ENCODE measurements at places on chromosomes 4 and X.

DNA sequence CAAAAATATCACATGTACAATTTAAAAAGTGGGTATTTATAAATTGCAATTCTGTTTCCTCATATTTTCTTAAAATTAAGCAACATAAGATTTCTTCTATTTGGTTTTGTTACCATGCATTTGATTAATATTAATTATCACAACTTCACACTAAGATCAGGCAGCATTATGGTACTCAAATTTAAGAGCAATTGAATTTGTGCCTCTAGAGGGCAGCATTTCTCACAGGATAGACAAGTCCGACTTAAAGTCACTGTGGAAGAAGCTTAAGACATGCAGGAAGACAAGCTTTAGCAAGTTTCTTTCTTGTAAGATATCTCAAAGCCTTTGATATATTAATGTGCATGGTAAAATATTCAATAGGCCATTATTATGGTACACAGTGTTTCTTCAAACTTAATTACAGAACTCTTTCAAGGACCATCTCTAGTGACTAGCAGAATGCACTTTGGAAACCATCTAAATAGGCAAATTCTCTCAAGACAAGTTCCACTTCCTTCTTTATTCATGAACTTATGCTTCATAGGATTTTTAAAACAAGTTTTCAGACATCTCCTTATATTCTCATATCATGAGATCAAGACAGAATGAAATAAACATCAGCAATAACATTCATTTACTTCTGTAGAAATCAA, 35.0 kb downstream of the FBXW7 start:
- DNase-seq: peak; percentile 4

DNA sequence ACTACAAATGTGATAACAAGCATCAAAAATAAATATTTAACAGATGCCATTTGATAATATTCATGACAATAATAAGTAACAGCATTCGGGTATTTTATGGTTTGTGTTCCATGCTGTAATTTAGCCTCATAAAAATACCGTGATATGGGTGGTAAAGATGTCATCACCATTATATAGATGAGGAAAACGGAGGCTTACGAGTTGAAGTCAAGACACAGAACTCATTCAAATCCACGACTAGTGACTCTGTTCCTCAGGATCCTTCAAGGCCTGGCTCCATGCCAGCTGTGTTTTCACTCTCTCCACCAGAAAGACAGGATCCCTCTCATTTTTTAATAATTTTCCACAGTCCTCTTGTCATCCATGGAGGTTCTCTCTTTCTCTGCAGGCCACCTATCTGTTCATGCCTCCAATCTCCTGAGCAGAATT, 94.5 kb downstream of the APBB2 start:
- no peak for DNase-seq

GRCh38 chr4:184851200-184851541, 25.4 kb upstream of the ACSL1 start:
- no peak for DNase-seq

DNA sequence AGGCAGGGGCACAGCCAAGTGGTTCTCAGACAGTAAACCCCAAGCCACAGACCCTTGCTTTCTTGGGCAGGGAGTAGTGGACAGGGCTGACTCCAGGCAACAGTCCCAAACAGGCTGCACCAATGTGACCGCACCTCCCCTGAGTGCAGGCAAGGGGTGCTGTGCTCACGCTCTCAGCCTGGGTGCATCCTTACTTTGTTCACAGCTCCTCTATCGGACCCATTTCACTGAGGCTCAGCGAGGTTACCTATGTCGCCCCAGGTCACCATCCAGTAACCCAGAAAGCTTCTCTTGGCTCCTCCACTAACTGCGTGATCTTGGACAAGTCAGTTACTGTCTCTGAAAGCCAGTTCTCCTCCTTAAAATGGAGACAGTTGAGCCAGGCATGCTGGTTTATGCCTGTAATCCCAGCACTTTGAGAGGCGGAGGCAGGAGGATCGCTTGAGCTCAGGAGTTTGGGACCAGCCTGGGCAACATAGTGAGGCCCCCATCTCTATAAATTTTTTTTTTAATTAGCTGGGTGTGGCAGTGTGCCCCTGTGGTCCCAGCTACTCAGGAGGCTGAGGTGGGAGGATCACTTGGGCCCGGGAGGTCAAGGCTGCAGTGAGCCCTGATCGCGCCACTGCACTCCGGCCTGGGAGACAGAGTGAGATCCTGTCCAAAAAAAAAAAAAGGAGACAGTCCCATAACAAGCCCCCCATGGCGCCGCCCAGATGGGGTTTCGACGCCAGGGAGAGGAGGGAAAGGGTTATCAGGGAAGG, 823 bp upstream of the MAN2B2 start:
- DNase-seq: no peak

DNA sequence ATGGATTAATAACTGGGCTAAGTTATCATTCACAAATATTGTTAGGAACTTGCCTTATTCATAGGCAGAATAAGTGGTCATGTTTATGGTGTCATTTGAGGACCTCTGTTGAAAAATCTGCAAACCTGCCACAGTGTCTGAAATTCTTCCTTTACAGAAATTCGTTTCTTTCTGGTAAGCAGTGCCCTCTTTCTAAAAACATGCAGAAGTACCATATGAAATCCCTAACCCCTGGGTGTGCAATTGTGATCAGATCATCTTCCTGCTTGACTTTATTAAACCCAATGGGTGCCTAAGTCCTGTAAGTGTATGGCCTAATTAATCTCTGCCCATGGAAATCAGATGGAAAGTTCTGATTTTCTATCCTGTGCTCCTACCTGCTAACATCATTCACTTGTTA, 4.4 kb upstream of the HTATSF1 start:
- DNase-seq: no peak

DNA sequence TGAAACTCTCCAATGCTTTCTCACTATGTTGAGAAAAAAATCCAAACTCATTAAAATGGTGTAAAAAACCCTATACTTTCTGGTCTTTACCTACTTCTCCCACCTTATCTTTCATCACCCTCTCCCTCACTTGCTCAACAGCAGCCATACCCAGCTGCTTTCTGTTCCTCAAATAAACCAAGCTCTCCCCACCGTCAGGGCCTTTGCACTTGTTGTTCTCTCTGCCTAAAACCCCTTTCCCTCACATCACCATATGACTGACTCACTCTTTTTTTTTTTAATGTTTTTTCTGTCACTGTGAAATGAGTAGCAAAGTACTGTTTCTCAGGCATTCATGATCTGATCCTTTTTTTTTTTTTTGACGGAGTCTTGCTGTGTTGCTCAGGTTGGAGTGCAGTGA, 122.3 kb upstream of the TMEM164 start:
- DNase-seq: no peak

- no peak for DNase-seq
Observed at GRCh38 chr4:6576512-6576911, 1.5 kb downstream of the MAN2B2 start.

DNA sequence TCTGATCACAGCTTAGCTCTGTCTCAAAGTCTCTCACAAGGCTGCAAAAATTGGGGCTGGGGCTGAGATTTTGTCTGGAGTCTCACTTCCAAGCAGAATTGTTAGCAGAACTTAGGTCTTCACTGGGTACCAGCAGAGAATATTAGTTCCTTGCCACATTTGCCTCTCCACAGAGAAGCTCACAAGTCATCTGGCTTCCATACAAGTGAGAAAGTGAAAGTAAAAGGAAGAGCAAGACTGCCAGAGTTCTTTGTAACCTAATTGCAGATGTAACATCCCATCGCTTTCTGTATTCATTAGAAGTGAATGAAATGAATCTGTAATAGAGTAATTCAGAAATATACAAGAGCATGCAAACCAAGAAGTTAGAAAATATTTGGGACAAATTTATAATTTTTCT, 624.1 kb upstream of the GNPDA2 start:
- DNase-seq: no peak

GRCh38 chrX:40445691-40446090, 135.1 kb upstream of the ATP6AP2 start:
- no peak for DNase-seq

DNA sequence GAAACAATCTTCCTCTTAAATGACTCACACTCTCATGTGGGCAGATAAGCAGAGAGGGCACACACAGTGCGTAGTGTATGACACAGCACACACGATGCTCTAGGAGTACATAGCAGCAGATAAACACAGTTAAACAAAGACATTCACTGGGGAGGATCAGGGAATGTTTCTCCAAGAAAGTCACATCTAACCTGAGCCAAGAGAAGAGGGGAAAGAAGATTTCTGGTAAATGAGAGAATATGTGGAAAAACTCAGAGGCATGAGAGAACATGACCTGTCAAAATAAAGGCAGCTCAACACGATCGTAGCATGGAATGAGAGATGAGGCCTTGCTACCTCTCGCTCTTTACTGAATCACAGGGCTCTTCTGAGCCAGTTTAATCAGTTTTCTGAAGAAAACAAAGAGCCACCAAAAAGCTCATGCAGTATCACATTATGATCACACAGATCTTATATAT, 251.0 kb downstream of the ANK2 start:
- no peak for DNase-seq
